ENCODE measurements at places on chromosomes 3 and 15.

- no peak for DNase-seq
Measured at GRCh38 chr15:91528801-91529200, 324.7 kb upstream of the SLCO3A1 start.

DNA sequence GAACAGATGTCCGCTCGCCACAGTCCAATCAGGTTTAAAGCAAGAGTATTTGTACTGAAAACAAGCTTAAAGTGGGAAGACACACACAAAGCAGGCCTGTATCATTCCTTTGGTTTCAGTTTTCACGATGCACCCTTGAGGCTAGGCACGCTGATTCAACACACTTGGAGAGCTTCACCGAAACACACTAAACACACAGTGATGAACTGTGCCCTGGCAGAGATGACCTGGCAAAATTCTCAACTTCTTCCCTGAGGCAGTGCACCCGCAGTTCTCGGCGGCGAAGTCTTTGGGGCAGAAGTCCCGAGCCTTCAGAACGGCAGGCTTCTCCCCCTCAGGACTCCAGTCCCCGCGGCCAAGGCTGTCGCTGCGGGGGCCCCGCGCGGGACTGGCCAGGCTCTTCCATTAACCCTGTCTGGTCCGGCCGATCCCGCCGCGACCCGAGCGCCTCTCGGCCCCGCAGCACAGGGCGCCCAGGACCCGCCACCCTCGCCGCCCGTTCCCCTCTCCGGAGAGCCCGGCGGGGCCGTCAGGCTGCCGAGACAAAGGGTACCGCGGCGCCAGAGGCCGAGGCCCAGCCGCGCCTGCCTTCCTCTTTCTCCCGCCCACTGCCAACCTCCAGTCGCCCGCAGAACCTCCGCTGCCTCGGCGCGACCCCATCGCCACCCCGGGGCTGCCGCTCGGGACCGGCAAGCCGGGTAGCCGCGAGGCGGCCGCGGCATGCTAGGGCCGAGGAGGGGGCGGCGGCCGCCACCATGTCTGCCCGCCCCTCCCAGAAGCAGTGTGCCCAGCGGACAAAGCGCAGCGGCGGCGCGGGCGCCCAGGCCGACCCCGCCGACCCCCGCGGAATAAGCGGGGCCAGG lies 792 bp downstream of the GABPB1 start:
- peak; percentile 90 for DNase-seq

- DNase-seq: no peak
Measured at GRCh38 chr3:96449803-96450202, 364.6 kb upstream of the EPHA6 start.

- DNase-seq: no peak
Measured at GRCh38 chr3:30186741-30187219, 419.6 kb upstream of the TGFBR2 start.

DNA sequence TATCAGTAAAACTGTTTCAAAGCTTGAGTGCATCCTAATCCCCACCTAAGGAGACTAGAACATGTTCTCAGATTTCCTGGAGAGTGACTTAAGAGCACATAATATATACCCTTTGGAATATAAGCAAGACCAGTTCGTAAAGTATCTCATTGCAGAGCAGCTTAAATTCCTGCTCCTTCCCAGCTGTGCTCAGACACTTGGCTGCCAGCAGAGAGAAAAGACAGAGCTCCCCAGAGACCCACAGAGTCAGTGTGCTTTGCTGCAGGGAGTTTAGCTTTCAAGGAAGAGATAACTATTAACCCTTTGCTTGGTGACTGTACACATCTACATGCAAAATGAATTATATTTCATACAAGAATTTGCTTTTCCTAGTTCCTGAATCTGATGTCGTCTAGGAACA lies 338.1 kb upstream of the ARHGEF26 start:
- no peak for DNase-seq

DNA sequence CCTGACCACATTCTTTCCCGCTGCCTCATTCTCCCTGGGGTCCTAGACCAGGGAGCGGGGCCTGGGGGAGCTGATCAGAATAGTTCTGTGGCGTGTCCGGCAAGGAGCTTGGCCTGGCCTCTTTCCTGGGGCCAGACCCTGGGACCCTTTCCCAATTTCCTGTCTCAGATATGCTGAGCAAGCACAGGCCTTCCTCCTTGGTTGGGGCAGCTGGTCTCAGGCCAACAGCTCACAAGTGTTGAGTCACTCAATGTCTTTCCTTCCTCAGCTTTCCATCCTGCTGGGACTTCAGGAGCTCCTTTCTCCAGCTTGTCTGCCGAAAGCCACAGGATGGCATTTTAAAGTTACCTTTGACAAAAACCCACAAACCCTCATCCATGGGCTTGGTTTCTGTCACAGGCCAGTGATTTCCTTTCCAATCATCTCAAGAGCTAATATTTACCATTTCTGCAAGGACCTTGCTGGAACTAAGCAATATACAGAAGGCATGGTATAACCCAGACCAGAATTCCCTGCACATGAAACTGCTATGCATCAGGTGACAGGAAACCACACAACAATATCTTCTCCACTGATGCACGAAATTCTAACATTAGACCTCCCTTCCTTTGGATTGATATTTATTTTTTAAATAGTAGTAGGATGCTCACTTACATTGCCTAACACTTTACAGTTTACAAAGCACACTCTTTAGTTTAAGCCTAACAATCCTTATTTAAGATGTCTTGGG lies 19.5 kb upstream of the TIMP4 start:
- DNase-seq: peak; percentile 43

- peak; percentile 68 for DNase-seq
Measured at GRCh38 chr3:31369637-31370379, 162.9 kb upstream of the STT3B start.

GRCh38 chr3:105527535-105527934 lies 160.8 kb downstream of the ALCAM start:
- no peak for DNase-seq

Measured in AG10803 (cell line).